ENCODE measurements at places on chromosomes 3 and 15.

- DNase-seq: no peak
These were observed 25.4 kb upstream of the DET1 start for GRCh38 chr15:88571852-88572259.

- DNase-seq: no peak
These were observed 1.5 kb upstream of the HEG1 start for GRCh38 chr3:125057186-125057850.

DNA sequence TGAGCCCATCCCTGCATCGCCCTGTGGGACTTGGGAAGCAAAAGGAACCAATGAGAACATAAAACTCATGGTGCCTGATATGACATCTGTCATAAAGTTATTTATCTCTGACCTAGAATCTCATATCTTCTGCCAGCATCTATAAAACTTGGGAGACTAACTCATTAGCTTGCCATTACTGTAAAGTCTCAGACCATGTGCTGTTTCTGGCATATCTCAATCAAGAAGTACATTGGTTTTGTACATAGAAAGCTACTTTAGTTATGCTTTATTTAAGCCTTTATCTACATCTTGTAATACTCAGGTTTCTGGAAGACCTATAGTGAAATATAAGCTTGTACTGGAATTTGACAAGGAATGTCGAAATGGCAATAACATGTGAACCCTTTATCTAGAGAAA, 112.5 kb downstream of the ZNF385D start:
- DNase-seq: no peak

- no peak for DNase-seq
These were observed 132.3 kb downstream of the VPS8 start for GRCh38 chr3:184944241-184944640.

DNA sequence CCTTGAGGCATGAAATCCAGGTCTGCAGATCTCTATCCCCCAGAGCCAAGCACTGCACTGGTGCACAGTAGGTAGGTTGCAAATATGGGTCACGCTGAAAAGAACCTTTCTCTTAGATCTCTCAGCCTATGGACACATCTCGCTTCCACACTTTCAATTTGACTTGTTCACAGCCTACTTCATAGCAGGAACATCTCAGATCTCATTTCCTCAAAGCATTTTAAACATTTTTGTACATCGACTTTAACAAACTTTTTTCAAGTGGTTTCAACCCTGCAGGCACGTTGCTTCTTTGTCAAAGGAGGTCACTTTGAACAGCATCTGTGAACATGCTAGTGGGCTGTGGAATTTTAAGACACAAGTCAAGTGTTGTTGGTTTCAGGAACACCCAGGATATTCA, 76.0 kb downstream of the SLC12A8 start:
- no peak for DNase-seq

GRCh38 chr3:32432711-32433530, 41.3 kb downstream of the CMTM7 start:
- no peak for DNase-seq

DNA sequence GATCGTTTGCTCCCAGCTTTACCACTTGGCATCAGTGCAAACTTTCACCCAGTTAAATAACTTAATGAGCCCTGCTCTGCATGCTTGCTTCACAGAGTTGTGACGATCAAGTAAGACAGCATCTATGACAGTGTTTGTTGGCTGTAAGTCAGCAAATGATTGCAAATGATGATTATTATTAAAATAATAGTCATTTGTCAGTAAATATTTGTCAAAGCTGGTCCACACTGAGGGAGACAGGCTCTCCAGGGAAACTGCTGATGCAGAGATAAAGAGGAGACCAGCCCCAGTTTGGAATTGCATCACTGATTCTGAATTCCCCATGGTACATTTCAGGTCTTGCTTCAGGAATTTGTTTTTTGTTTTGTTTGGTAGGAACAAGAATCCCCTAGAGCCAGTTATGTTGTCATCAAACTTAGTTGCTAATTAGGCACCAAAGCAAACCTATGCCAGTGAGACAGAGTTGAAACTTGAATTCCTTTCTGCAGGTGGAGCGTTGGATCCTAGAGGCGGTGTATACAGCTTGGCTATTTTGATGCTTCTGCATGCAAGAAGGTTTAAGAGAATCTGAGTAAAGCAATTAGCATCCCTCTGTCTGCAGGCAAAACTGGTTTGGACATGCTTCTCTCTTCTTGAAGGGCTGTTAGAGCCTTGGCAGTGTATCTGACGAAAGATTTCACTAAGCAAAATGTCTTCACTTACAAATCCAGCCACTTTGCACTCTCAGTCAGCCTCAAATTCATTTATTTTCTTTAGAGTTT, 338.6 kb upstream of the TPRG1 start:
- no peak for DNase-seq

DNA sequence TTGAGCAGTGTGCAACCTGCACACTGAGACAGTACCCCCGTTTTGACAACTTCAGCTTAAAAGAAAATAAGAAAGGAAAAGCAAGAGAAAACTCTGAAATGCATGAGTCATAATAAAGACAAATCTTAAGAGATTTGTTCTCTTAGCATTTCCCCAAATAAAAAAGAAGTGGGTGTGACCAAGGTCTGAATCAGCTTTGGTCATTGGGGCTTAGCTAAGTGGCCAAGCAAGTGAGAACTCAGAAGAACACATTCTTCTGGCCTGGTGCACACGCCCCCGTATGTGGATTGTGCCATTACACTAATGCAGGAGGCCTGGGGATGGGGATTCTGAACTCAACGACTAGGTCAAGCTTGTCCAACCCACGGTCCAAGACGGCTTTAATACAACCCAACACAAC, 56.9 kb upstream of the PDZRN3 start:
- no peak for DNase-seq

DNA sequence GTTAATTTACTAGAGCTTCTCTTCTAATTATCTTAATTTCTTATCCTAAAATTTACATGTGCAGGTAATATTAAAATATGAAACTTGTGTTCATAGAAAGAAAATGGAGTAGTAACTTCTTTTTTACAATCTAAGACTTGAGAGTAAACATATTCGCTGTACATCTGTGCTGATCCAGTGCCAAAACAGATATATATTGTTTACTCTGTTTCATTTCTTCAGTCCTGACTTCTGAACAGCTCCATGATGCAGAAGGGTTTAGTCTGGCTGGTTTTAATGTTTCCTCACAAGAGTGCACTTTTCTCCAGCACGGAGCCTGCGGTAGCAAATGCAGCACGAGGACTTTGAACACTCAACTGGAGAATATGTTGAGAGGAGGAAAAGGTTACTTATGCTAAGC, 306.8 kb downstream of the EPHA3 start:
- DNase-seq: no peak

DNA sequence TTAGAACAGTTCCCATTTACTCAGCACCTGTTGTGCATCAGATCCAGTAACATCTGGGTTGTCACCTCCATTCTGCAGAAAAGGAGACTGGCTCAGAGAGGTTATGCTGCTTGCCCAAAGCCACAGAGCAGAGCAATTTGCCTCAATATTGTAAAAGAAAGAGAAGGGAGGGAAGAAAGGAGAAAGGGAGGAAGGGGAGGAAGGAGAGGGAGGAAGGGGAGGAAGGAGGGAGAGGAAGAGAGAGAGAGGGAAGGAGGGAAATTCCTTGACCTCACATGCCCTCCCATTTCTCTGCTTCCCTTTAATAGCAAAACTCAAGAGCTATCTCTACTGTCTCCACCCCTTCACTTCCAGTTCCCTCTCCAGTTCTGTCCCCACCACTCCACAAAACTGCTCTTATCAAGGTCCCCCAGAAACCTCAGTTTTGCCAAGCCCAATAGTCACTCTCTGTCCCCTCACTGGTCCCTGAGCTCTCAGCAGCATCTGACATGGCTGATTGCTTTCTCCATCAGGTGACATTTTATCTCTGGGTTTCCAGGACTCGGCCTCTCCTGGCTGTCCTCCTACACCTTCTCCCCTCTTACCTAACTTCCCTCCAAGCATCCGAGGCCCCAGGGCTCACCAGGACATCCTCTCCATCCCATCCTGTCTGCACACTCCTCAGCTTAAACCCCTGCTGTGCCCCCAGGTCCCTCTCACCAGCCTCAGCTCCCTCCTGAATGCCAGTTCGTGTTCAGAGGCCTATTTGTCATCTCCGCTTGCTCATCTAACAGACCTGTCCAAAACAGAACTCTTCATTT, 104.7 kb upstream of the LINGO1 start:
- no peak for DNase-seq

DNA sequence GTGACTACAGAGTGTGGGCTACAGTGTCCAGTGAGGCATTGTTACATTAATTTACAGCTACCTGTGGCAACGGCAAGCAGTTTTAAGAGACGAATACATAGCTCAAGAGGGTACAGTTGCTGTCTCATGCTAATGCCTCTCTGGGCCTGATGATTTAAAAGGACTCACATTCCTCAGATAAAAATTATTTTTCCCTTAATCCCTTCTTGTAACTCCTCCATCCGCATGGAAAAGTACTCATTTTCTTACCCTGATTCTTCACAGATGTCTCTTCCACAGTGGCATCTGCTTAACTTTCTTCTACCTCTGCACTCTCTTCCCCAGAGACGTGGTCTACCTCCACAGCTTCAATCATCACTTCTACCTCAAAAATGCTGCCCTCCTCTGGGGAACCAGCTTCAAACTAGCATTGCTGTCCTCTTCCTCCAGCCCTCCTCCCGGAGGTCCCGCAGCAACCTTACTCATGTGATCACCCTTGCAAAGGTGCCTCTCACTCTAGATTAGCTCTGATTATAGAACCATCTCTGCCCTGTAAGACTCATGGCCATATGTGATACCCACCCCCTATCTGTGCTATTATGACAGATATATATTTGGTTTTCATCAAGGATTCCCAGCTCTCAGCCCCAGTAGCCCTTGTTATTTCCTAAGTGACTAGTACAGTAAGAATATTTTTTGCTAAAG, 21.4 kb upstream of the ABHD17C start:
- DNase-seq: no peak

DNA sequence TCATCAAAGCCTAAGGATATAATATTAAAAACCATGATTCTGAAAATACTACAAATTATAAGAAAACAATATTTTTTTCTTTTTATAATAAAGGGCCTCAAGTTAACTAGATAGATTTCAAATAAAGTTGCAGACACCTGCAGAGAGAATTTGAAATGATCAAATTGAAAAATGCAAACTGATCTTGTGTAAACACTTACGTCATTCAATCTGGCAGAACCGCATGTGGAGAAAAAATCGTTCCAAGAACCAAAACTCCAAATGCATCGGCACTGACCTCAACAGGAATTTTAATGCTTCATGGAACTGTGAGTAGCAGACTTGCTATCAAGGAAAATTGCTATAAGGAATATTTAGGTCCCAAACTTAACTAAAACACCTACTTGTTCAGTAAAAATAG, 17.2 kb downstream of the CPA3 start:
- no peak for DNase-seq

GRCh38 chr15:91916051-91916450, 62.5 kb downstream of the SLCO3A1 start:
- no peak for DNase-seq

- no peak for DNase-seq
These were observed 99.3 kb downstream of the LRRK1 start for GRCh38 chr15:101018450-101018849.

DNA sequence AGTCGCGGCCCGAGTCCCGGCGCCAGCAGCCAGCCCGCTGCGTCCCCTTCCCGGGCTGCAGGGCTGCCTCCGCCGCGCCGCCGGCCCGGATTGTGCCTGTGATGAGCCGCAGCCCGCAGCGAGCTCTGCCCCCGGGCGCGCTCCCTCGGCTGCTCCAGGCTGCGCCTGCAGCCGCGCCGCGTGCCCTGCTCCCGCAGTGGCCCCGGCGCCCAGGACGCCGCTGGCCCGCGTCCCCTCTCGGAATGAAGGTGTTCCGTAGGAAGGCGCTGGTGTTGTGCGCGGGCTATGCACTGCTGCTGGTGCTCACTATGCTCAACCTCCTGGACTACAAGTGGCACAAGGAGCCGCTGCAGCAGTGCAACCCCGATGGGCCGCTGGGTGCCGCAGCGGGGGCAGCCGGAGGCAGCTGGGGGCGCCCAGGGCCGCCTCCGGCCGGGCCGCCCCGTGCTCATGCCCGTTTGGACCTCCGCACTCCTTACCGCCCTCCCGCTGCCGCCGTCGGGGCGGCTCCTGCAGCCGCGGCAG, 1.2 kb downstream of the CHST2 start:
- no peak for DNase-seq

DNA sequence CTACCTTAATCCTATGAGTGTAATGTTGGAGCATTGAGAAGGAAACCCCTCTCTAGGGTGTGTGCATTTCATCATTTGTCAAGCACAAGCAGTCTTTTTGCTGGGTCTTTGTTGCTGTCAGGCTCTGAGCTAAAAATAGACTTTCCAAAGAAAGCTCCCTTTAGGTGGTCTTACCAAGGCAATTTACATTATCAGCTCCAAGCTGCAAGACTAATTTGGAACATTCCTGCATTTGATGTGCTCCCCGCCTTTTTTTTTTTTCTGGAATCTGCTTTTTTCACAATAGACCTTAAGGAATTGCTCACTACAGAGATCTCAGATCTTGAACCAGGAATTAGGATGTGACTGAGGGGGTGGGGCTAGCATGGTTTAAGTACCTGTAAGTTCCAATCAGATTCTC, 60.6 kb upstream of the STAC start:
- DNase-seq: no peak

Measured in Right ventricle myocardium inferior (tissue), 1 donor.